ENCODE measurements at places on chromosomes 2 and 18.

- DNase-seq: no peak
Observed at GRCh38 chr18:69752737-69753380, 194.8 kb downstream of the CD226 start.

DNA sequence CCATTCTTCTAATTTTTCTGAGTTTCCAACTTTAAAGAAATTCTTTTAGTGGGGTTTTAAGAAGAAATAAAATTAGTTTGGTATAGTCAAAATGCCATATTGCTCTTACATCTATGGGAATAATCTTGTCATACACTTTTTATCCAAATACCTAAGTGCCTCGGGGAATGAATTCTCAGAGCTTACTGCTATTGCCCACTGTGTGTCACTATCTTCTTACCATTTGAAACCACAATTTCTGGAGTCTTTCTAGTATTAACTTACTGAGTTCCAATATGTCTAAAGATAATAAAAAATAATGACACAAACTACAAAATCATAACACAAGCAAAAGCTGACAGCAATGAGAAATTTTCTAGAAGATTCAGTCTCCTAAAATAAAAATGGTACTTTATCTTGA is 23.7 kb upstream of the DNAH6 start:
- no peak for DNase-seq

DNA sequence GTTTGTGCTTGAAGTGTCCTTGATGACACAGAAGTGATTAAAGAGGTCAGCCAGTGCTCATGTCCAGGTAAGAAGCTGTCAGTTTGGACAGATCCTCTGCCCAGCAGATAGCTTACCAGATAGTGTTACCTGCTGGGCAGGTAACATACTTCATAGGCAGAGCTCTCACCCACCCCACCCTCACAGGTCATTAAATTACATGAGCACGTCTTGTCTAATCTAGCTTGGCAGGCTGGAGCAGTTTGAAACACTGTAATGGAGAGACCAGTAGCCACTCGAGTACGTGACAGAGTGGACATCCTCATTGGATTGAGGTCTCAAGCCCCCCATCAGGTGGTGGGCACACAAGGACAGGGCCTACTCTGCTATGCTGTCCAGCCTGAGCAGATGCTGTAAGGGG is 27.1 kb downstream of the TTC32 start:
- no peak for DNase-seq

DNA sequence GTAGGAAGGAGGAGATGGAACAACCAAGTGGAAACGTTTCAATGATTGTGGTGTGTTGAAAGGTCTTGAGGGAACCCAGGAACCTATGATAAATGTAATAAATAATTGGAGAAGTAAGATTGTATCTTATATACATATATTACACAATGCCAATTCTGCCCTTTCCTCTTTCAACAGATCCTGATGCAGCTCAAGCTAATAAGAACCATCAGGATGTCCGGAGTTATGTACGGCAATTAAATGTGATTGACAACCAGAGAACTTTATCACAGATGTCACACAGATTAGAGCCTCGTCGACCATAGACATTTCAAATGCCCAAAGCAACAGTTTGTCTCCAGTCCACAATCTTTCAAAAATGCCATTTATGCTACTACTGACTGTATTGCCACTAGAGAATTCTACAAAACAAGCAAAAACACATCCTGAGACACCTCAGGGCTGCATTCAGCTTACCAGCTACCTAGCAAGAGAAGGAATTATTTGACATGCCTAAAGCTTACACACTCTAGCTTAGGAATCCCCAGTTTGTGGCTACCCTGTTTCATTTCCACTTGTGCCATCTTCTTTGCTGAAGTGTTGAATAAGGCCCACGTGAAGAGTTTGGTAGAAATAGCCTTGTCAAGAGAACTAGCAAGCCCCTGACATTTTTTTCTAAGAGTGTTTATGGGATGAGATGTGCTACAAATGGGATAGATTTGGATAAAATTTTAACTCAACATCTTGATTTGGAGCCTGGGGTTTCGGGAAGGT is 24.0 kb upstream of the MAP3K20 start:
- peak; percentile 75 for DNase-seq

DNA sequence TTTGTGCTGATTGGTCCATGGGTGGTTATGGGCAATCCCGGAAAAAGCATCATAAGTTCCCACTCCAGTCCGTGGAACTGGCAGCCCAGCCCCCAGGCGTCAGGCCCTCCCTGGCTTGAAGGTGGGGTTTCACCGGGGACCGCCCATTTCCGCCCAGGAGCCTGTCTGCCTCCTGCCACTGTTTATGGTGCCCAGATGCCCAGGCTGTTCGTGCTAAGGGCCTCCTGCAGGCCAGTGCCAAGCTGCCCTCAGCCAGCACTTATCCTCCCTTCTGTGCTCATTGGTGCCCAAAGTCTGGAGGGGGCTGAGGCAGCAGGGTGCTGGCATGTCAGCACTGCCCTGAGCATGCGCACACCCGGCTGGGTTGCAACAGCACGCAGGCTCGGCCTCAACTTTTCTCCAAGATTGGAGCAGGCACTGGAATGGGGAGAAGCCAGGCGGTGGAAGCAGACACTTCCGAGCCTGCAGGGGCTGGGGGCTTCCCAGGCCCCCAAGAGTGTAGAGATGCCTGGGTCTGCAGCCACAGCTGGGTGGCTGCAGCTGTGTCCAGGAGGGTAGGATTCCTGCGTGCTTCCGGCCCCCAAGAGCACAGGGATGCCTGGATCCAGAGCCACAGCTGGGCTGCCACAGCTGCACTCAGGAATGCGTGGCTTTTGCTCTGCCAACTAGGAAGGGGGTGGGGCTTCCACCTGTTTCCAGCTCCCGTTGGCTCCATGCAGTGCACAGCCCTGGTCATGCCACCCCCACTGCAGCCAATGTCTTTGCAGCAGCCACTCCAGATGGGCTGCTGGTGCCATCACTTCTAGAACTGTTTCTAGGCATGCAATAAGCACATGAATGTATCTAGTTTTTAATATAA is 74.0 kb downstream of the AGPS start:
- DNase-seq: no peak

GRCh38 chr2:177753682-177754491 is 318.7 kb downstream of the PDE11A start:
- DNase-seq: peak; percentile 50

DNA sequence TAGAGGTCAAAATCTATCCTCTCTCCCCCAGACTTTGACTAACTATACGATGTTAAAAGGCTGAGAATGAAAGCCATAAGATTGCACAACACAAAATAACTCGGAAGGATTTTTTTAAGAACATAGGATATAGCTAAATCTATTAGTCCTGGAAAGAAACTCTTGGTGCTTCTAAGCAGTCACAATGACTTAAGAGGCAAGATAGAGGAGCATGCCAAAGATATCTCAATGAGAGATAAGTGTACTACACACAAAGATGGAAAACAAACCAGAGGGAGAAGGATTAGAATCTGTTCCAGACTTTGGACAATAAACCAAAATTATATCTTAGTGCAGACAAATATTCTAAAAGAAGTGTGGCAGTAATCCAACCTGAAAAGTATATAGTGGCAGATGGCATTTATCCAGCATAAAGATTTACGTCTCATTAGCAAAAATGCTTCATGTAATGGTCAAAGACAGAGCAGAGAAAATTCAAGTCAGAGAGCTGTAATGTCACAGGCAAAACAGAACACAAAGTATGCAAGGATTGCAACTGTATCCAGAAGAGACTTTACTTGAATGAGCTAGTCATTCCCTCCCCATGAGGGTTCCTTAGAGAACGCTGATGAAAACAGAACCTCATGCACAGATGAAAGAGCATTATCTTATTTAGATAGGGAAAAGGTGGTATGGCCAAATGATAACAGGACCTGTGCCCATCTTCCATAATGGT is 28.8 kb upstream of the EVA1A start:
- no peak for DNase-seq

- DNase-seq: no peak
Observed at GRCh38 chr2:15031745-15032240, 399.3 kb downstream of the LRATD1 start.

DNA sequence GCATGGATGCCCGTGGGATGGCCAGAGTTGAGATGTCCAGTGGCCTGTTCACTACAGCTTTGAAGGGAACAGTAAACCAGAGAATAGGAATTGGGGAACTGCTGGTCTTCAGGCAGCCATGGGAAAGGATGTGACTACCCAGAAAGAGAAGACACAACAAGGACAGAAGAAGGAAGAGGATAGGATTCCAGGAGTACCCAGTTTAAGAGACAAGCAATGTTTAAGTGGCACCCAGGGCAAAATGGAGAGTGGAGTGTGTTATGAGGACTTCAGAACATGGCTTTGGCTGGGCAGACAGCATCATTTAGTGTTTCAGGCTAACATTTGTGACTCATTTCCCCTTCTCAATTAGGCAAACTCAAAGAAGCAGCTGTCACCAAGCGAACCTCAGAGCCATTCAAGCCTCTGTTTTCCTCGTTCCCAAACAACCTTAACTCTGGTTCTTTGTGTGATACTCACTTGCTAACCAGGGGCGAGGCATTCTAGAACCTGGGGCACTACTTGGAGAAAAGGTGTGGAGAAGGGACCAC is 4.0 kb upstream of the FAM124B start:
- DNase-seq: peak; percentile 59

DNA sequence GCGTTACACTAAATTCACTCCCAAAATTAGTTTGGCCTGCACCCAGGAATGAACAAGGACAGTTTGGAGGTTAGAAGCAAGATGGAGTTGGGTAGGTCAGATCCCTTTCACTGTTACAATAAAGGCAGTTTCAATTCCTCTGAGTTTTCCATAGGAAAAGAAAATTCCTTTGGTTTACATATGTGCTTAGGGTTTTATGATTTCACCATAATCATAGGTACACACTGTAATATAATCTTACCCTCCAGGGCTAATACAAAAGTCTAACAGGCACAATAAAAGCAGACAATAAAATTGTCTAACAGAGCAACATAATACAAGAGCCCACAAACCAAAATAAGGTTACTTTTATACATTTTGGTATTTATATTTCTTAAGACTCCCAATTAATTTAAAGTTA is 391.5 kb upstream of the KCNJ3 start:
- DNase-seq: no peak

DNA sequence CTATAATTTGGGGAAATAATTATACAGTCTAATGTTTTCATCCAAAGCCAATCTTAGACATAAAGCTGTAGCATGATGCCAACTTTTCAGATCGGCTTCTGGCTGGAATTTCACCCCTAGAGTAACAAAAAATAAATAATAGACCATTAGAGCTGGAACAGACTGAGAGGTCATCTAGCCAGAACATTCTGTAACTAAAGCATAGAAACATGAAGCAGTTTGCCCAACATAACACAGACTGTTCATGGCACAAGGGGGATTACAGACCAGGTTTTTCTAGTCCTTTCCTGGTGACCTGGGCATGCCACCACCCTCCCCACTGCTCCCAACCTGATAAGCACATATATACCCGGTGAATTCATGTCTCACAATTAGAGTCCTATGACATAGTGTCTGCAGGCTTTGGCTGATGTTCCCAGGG is 116.4 kb upstream of the PPP1CB start:
- DNase-seq: no peak

DNA sequence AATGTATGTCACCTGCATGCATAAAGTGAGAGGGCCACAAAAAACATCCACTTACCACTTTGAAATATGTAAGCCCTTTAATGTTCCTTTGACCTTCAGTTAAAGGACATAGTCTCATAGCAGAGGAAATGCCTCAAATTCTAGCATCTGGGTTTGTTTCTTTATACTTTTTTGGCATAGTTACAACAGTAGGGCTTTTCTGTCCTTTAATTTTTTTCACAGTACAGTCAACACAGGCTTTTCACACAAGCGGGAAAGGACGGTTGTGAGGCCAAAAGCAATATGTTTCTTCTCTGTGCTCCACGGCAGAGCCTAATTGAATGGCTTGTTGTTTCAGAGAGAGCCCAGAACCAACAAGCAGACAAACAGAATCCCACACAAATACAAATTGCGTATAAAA is 57.6 kb downstream of the CRIM1 start:
- DNase-seq: no peak

GRCh38 chr18:7341581-7342337 is 110.9 kb downstream of the LRRC30 start:
- no peak for DNase-seq

DNA sequence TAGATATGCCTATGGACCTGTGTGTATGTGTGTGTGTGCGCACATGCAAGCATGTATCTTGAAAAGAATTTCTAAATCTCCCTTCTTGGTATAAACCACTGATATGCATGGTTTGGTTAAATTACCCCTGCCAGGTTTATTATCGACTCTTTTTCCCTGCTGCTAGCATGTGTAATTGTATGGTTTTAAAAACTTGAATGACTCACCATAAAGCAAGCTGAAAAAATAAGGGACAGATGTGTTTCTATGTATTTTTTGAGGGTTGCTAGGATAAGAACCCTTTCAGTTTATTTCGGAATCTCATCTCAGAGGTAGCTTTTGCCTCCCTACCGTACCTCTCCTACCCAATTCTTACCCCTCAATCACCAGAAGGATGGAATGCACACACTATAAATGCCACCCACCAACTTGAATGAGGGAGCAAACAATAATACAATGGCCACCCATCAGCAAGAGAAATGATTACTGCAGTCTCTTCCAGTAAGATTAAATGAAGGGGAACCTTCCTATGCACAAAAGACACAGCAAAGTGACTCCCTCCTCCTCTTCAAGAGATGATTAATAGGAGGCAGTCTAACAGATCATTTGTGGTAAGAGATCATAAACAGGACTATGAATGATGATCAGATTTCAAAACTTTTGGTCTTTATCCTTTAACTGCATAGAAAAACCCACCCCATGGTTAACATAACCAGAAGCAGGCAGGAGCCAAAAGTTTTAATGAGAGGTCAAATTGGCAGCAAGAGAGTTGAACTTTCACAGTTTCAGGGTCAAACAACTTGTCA is 357.2 kb downstream of the SATB2 start:
- DNase-seq: no peak

DNA sequence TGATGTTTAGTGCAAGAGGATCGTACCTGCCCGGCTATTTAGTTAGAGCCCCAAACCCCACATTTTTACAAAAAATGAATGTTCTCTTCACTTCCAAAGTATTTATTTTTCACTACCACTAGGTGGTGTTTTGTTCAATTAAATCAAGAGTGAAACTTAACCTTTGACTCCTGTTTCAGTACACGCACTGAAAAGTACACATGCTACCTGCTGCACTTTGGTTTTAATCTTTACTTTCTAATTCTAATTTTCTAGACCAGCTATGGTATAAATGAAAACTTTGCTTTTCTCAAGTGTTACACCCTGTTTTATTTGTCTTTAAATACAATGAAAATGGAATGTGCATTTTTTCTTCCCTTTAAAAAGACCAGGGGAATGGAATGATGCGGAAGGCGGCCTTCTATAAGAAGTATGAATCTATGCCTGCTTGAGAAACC is 31.4 kb upstream of the CHN1 start:
- DNase-seq: peak; percentile 44

- DNase-seq: peak; percentile 41
Observed at GRCh38 chr18:48003426-48004349, 73.2 kb upstream of the SMAD2 start.

DNA sequence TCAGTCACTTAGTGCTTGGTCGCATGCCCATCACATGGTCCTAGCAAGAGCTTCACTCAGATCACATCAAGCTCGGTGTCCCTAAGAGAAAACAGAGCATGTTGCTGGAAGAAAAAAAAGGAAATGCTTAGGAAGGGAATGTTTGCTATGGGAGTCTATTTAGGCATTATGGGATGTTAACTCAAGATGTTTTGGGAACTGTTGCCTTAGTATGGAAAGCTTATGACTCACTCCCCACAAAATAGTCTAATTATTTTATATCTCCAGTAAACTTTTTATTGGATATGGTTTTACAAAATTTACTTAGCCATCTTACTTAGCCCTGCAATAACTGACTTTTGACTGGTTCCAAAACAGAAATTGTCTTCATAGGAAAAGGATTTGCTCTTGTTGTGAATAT is 439.5 kb upstream of the ZEB2 start:
- DNase-seq: no peak

- no peak for DNase-seq
Observed at GRCh38 chr2:159735648-159736047, 23.3 kb downstream of the MARCHF7 start.
